AG09319 (cell line): ENCODE measurements at places on chromosomes 5 and 9.

DNA sequence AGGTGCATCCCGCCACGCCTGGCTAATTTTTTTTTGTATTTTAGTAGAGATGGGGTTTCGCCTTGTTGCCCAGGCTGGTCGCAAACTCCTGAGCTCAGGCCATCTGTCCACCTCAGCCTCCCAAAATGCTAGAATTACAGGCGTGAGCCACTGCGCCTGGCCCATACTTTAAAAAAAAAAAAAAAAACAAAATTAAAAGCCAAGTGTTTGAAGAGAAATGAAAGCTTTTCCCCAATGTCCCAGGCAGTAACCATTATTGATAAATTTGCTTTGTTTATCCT is 9.5 kb downstream of the PRRC2B start:
- DNase-seq, result no peak

- no peak for DNase-seq
Observed at GRCh38 chr5:124751031-124751430, 4.6 kb upstream of the ZNF608 start.

DNA sequence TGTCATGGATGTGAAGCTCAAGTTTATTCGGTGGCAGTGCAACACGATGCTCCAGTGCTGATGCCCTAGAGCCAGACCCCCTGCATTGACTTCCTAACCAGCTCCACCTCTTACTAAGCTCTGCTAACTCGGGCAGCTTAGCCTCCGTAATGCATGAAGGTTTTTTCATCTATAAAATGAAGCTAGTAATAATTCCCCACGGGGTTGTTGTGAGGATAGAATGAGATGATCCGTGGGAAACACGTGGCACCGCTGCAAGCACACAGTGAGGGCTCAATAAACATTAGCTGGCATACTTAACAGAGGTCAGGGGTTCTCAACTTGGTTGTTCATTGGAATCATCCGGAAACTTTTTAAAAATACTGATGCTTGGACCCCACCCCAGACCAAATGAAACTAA is 6.8 kb downstream of the ENC1 start:
- no peak for DNase-seq

DNA sequence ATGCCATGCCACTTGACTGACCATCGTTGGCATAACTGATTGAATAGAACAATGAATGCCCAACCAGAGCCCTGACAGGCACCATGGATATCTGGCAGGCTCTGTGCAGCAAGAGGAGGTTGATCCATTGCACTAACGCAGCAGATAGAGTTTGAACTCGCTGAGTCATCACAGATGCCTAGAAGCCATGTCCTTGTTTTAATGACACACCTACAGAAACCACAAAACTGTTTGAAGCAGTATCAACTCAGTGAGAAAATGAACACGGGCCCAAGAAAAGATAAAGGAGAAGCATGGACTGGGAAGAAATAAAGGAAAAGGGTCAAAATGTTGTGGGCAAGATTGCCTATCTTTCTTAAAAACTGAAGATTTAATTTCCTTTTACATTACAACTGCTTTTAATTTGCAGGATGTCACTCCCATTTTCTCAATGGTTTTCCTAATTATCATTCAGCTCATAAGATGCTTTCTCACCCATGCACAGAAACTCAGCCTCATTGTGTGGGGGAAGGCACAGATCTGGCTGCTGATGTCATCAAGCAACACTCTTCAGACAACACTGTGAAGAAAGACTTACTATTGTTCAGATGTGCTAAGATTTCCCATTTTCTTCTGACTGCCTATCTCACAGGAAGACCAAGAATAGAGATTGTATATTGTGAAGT is 129.0 kb downstream of the PIK3R1 start:
- no peak for DNase-seq

- no peak for DNase-seq
Observed at GRCh38 chr5:77867194-77867691, 91.1 kb upstream of the TBCA start.

DNA sequence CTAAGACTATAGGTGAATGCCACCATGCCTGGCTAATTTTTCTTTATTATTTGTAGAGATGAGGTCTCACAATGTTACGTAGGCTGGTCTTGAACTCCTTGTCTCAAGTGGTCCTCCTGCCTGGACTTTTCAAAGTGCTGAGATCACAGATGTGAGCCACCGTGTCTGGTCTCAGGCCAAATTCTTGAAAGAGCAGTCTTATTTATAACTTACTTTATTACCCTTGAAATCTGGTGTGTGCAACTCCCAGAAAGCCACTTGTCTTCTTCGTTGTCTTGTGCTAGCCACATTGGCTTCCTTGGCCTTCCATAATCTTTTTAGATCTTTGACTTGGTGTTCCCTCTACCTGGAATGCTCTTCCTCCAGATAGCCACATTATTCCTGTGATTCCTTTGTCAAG is 50.1 kb downstream of the CTNNA1 start:
- DNase-seq, result no peak

GRCh38 chr5:139862313-139862712 is 66.7 kb downstream of the PSD2 start:
- DNase-seq, result no peak

GRCh38 chr9:110509792-110510191 is 69.7 kb downstream of the SVEP1 start:
- no peak for DNase-seq

GRCh38 chr9:129184596-129185122 is 6.6 kb upstream of the IER5L start:
- no peak for DNase-seq

DNA sequence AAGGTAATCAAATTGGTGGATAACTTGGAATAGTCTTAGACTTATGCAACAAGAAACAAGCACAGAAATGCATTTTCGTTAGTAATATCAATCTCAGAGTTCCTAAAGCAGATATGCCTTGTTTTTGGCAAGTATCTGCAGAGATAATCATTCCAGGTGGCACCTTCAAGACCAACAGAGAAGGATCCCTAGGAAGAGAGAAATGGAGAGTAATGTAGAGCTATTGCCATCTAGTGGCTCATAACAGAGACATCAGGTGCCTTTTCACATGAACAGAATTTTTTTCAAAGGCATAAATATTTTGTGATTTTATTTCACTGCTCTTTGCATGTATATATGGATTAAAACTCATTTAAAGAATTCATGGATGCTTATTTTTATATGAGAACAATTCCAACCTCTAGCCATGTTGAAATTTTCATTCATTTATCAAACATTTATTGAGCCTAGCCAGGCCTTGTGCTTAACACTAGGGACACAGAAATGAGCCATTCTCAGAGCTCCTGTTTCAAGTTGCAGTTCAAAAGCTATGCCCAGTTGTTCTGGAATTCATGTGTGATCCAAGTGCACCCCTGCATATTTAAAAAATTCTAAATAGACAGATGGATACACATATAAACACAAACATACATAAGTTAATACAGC is 117.5 kb upstream of the OR13F1 start:
- no peak for DNase-seq

DNA sequence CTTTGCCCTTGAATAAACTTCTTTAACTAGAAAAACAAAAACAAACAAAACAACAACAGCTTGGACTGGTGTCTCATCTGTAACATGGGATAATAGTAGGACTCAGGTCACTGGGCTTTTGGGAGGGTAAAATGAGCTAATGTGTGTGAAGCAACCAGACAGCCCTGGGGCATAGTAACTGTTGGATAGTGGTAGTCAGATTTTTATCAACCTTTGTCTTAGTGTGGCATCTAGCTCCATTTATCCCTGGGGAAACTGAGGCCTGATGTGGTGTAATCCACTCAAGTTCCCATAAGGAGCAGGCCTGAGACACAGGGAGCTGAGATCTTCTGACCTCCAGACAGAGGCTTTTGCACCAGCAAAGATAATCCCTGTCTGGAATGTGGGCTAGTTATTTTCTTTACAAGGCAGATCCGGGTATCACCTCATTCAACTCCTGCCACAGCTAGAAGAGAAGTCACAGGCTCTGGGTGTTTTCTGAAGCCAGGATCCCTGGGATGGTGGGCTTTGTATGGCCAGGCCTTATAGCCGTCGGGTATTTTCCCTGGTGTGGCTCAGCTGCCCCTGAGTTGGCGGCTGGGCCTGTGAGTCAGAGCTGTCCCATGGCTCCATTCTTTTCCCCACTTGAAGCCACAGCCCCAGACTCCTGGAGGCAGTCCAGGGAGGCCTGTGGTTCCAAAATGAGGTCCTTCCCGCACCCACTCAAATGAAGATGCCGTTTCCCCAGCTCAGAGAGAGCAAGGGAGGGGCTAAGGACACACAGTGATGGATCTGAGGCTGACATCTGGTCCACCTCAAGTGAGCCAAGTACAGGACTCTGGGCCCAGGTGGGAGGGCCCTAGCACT is 26.1 kb upstream of the CSF1R start:
- peak; percentile 54 for DNase-seq

DNA sequence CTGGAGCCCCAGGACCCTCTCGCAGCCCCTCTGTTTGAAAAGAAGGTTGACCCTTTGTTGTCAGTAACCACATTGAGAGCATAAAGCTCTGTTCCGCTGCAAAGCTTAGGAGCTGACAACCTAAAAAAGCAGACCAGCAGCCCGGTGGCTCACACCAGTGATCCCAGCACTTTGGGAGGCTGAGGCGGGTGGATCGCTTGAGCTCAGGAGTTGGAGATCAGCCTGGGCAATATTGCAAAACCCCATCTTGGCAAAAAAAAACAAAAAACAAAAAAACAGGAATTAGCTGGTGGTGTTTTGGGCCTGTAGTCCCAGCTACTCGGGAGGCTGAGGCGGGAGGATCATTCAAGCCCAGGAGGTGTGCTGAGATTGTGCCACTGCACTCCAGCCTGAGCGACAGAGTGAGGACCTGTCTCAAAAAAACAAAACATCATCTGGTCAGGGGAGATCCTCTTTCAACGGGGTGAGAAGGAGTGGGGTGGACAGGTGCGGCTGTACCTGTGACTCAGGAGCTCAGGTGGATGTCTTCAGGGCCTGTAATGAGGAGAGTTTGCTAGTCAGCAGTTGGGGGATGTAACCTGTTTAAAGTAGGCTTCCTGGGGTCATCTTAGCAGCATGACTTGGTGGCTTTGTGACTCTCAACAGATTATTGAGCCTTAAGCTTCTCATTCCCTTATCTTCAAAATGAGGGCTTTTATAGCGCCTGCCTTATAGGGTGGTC is 694 bp upstream of the REEP2 start:
- no peak for DNase-seq

DNA sequence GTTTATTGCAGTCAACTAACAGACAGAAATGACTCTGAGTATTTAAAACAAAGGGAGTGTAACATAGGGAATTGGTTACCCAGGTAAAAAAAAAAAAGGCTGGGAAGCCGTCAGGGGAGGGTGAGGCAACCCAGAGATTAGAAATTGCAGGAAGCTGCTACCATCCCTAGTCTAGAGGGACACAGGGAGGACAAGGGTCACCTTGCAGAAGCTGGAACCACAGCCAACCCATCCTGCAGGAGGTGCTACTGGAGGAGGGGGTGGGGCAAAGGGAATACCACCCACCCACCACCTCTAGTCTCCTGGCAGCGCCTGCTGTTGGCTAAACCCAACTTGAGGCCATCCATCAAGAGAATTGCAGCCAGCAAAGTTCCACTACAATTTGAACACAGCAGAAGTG is 6.5 kb downstream of the CAST start:
- no peak for DNase-seq

DNA sequence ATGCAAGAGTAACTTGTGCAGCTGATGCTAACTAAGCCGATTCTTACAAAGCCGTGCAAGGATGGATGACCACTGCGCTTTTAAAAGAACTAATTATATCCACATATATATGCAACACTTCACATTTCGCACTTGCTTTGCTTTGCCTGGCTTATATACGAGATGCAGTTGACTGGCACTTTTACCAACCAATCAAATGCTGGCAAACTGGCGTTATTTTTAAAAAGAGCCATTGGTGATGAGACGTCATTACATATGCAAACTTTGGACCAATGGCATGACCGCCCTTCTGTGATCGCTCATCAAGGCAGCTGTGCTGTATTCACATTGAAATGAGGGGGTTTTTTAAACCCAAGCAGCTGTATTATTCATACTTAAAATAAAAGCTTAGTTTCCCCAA is 1147.7 kb upstream of the WWC1 start:
- DNase-seq, result no peak

GRCh38 chr5:146101646-146102045 is 3.7 kb downstream of the PLAC8L1 start:
- no peak for DNase-seq

- DNase-seq, result no peak
Observed at GRCh38 chr9:97717866-97718265, 20.7 kb upstream of the XPA start.

GRCh38 chr5:111762895-111763294 is 5.9 kb upstream of the NREP start:
- DNase-seq, result no peak

GRCh38 chr9:118449554-118449953 is 745.4 kb downstream of the TLR4 start:
- DNase-seq, result no peak

DNA sequence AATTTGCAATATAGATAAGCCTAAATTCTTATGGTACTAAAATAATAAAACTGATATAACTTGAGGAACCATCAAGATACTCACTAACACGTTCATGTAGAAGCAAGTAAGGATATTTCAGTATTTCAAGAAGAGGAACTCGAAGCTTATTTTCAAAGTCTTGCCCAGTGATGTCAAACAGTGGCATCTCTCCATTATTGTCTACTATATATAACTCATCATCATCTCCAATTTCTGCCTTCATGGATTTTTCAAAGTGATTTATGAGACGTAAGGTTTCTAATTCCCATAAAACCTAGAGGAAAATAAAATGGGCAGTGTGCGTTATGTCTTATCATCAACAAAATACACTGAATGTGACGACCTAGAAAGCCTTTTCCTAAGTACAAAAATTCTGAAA is 8.6 kb downstream of the SETX start:
- no peak for DNase-seq

GRCh38 chr5:91155274-91155673 is 227.8 kb downstream of the ARRDC3 start:
- DNase-seq, result no peak

- no peak for DNase-seq
Observed at GRCh38 chr9:136846376-136847087, 2.7 kb upstream of the PHPT1 start.

DNA sequence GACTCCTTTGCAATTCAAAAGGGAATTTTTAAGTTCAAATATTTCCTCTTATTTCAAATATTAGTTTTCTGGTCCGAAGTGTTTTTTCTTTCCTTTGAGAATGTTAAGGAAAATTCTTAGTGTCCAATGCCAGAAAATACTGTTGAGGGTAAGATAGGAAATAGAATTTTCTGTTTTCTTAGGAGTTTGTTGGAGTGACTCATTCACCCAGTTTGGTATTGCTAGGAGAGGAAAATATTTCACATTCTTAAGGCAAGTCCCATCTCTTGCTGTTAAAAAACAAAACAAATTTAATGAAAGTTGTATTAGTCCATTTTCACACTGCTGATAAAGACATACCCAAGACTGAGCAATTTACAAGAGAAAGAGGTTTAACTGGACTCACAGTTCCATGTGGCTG is 349.2 kb upstream of the ADAMTSL1 start:
- DNase-seq, result no peak

GRCh38 chr5:179411161-179411841 is 66.0 kb upstream of the ADAMTS2 start:
- no peak for DNase-seq
